Forelimb muscle (tissue), 1 donor: ENCODE measurements at places on chromosomes 11 and 22.
A peak's percentile ranks its signal among the peaks of the same experiment; 100 is the strongest.

DNA sequence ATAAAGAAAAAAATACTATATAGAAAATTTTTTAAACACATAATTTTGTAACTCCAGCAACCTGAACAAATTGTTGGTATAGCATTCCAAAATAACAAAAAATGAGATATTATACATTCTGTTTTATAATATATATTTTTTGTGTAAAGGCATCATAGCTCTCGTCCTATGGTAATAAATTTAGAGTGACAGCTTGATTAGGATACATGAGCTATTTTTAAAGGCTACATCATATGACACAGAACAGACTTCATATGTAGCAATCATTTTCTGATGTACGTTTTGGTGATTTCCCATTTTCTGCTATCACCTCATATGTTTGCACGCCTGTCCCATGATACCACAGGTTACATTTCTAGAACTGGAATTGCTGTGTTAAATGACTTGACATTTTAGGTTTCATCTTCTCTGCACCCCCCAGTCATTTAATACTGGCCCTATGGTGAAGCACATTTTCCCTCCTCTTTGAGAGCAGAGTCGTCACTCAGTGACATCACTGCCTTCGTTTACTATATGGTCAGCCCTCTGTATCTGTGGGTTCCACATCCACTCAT is 19.5 kb downstream of the PC start:
- DNase-seq, result no peak

- no peak for DNase-seq
Observed at GRCh38 chr11:68545796-68546195, 85.2 kb downstream of the PPP6R3 start.

- DNase-seq, result no peak
Observed at GRCh38 chr11:16831316-16832192, 93.1 kb downstream of the C11orf58 start.

- DNase-seq, result no peak
Observed at GRCh38 chr11:79438631-79439409, 2.0 kb downstream of the TENM4 start.

- DNase-seq, result no peak
Observed at GRCh38 chr22:48742556-48743343, 1084.9 kb downstream of the BRD1 start.

GRCh38 chr11:115251126-115251525 is 253.1 kb downstream of the CADM1 start:
- no peak for DNase-seq

DNA sequence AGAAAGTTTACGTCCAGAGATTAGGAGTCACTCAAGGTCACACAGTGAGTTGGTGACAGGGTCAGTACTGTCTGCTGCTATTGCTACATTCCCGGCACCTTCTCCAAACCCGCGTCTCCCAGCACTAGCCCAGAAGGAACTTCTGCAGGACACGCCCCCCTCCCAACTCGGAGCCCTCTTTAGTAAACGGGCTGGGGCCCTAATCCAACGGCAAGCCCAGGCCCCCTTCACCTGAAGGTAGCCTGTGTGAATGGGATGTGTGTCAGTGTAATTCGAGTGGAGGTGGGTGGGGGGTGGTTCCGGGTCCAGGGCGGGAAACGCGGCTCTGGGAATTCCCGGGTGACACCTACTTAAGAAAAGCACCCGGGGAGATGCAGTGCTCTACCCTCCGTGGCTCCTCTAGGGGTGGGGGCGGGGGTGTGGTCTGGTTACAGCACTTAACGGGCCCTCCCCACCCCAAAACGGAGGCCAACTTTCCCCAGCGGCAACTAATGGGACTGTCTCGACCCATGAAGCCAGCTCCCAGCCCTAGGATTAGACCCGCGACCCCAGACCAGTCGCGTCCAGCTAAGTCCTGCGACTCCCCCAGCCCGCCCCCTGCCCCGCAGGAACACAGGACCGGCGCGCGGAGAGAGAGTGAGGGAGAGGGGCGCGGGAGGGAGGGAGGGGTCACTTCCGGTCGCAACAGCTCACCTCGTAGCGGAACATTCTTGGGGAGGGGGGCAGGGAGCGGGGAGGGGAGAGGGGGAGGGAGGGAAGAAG is 468 bp downstream of the PATL1 start:
- no peak for DNase-seq

DNA sequence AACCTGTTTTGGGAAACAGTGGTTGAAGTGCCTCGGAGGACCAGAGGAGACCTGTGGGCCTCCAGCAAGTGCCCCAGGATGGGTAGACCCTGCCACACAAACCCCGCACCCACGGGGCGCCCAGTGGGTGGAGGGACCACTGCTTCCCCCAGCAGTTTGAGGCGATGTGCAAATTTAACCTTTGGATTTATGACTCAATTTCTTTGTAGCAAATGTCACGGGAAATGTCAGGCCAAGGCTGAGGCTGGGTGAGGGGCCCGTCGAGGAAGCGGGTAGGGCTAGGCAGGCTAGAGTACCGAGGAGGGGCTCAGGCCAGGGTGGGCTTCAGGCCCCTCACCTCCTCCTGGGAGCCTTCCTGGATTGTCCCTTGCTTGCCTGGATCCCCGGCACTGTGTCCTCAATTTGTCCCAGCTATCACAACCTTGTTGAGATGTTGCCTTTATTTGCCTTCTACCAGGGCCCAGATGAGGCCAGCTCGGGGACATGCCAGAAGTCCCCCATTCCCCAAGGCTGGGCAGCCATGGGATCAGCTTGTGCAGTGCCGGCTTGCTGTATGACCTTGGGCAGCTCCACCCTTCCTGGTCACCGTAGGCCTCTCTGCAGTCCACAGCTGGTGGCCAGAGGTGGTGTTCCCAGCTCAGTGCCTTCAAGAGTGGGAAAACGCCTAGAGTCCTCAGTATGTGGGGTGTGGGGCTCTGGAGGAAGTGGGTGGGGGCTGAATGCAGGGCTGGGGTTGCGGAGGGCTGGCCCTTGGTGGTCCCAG is 39.5 kb upstream of the PRODH start:
- DNase-seq, result no peak

DNA sequence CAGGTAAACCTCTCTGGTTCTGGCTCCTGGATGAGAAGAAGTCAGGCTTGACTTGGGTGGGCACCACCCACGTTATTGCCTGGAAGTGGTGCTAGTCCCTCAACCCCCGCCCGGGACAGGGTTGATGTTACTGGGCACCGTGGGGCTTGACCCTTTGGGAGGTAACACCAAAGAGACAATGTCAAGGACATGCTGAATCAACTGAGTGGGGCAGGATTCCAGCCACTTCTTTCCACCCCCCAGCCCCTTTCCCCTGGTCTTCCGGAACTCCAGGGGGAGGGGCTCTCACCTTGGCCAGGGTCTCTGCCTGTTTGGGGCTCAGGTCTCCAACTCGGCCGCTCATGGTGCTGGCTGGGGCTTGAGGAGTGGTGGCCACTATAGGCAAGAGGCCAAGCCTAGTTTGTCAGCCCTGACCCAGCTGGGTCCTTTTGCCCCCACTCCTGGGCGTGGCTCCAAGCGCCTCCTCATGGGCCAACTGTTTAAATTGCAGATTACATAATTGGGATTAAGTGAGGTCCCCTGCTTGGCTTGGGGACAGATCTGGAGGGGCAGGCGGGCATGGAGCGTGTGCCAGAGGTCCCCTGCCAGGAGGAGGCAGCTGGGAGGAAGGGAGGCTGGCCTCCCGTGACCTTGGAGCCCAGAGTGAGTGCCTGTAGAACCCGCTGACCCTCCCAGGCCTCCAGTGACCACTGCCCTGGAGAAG is at the start of gene SEC14L3:
Gene SEC14L3, minus strand, starts transcription at position 402 of the 703 bp plus-strand sequence. Its CDS starts 59 bp downstream, at position 343.
- no peak for DNase-seq

DNA sequence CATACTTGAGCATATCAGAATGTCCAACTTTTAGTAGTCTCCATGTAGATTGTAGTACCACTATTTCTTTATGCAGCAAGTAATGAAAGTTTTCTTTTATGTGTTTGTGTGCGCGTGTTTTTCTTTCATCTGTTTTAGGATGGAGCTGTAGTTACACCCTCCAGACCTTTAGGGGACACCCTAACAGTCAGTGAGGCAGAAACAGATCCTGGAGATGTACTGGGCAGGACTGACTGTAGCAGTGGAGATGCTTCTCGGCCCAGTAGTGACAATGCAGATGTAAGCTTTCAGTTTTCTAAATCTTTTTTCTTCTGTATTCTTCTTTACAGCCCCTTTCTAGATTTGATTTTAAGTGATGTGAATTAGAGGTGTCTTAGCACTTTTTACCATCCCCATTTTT is 79.9 kb upstream of the GRIK4 start:
- DNase-seq, result no peak

- no peak for DNase-seq
Observed at GRCh38 chr11:45252877-45253276, 33.3 kb downstream of the SYT13 start.

GRCh38 chr22:27226666-27227065 is 569.3 kb downstream of the MIAT start:
- DNase-seq, result no peak

- peak; percentile 25 for DNase-seq
Observed at GRCh38 chr11:32809313-32809712, 14.9 kb upstream of the CCDC73 start.

DNA sequence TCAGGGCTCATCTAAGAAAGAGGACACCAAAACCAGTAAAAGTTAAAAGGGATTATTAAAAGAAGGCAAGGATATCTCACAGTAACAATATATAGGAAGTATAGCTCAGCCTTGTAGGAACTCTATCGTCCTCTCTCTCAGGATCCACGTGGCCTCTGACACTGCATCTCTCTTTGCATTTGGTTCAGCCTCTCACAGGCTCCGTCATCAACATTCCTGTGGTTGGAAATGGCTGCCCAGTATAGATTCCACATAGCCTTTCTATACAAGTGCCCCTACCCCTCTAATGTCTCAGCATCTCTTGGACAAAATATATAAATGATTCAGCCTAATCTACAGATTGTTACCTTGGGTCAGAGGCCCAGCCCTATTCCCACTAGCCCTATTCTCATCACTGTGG is 101.3 kb upstream of the DBX1 start:
- DNase-seq, result no peak

GRCh38 chr11:45805305-45806071 is 539 bp downstream of the SLC35C1 start:
- peak; percentile 29 for DNase-seq

DNA sequence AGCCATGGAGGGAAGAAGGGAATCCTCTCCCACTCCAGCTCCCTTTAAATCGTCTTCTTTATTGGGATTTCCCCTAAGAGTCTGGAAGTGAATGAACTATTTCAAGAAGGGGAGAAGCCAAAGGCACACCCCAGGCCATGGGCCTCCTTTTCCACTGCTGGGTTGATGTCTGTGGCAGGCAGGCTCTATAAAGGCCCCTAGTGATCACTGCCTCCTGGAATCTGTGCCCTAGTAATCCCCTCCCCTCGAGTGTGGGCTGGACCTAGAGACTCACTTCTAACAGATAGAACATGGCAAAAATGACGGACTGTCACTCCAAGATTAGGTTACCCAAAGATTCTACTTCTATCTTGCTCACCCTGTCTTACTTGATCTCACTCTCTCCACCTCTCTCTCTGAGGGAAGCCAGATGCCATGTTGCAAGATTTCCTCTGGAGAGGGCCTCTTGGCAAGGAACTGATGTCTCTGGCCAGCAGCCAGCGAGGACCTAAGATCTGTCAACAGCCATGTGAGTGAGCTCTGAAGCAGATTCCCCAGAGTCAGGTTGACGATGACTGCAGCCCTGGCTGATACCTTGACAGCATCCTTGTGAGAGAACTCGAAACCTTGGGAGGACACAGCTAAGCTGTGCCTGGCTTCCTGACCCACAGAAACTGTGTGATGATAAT is 444.8 kb downstream of the SOX6 start:
- DNase-seq, result no peak

DNA sequence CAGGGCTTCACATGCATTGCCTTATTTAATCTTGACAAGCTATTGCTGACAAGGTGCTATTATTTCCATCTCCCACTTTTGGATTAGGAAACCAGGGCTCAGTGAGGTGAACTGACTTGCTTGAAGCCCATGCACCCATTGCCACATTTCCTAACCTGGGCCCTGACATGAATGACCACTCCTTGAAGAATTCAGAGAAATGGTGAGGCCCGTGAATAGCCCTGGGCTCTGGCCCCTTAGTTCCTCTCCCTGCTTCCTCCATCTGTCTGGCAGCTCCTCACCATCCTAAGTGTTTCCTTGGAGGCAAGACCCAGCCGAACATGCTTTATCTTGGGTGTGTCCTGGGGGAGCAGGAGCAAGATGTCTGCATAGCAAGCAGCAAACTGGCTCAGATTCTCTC is 56.1 kb upstream of the NECTIN1 start:
- DNase-seq, result no peak

- no peak for DNase-seq
Observed at GRCh38 chr11:57180081-57180561, 1.6 kb upstream of the LRRC55 start.

DNA sequence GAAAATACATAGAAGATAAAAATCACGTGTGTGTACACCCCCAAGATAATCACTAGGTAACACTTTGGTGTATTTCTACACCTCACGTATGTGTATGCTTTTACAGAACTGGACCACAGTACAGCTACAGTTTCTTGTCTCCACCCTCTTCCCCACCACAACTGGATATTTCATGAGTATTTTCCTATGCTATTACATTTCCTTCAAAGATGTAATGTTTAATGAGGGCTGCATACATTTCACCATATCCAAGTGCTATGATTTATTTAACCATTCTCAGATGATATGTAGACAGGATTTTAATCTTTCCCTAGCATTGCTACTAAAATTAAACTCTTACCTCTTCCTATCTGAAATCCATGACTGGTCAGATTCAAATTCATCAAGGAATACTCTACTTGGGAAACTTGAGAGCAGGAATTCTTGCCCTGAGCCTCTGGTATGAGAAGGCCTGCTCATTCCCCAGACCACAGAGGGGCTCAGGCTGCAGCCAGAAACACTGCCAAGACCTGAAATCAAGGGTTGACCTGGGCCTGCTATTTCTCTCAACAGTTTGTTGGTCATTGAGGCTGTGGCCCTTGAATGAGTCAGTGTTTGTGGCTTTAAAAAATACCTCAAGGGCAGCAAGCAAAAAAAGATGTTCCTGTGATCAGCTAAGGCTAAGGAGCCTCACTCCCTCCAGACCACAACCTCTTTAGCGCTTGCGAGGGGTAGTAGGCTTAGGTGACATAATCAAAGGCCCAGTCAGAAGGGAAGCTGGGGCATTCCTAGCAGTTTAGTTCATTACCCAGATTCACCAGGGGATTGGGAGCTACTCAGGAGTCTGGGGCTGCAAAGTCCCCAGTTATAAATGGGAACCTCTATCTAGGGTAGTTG is 55.5 kb downstream of the ABTB2 start:
- no peak for DNase-seq

DNA sequence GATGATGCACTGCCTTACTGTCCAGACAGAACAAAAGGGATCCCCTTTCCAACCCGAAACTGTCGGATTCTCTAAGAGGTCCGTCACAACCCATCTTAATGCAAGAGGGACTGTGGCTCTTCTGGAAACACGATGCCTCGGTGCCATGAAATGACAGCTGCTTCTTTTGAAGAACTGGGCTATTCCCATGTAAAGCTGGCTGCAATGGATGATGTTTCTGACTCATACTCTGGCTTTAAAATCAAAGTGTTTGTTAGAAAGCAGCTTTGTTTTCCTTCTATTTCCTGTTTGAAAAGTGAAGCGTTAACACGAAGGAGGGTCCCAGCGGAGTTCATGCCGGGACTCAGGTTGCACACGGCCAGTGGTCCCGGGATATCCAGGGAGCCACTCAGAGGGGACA is 3.1 kb downstream of the TP53AIP1 start:
- no peak for DNase-seq

GRCh38 chr11:59944720-59945119 is 6.5 kb downstream of the OOSP1 start:
- no peak for DNase-seq

GRCh38 chr11:7522121-7522520 is 8.3 kb downstream of the PPFIBP2 start:
- no peak for DNase-seq

- no peak for DNase-seq
Observed at GRCh38 chr11:5922749-5923426, 19.2 kb upstream of the OR56A3 start.

- DNase-seq, result no peak
Observed at GRCh38 chr11:88813233-88813915, 252.4 kb downstream of the GRM5 start.
